ENCODE measurements at places on chromosomes 5 and 9.
A peak's percentile ranks its signal among the peaks of the same experiment; 100 is the strongest.

GRCh38 chr5:107593009-107593408 lies 77.7 kb downstream of the EFNA5 start:
- DNase-seq, result peak; percentile 7

DNA sequence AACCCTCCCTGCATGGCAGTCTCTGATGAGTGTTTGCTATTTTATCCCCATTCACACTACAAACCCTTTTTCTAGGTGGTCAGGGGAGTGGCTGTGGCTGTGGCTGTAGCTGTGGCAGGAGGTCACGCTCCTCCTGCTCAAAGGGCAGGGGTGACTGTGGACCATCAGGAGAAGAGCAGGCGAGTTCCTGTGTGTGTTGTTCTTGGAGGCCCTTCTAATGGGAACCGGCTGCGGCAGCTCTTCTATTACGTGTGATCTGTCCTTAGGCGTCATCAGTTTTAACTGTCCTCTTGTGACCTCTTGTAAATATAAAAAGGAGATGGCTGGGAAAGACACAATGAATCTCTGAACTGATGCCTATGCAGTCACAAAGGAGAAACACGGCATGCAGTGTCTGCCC lies 65.1 kb downstream of the ANKH start:
- no peak for DNase-seq

- DNase-seq, result peak; percentile 26
Observed at GRCh38 chr5:168801567-168801966, 222.4 kb upstream of the PANK3 start.

- DNase-seq, result no peak
Observed at GRCh38 chr9:100505564-100506159, 32.7 kb downstream of the TMEFF1 start.

DNA sequence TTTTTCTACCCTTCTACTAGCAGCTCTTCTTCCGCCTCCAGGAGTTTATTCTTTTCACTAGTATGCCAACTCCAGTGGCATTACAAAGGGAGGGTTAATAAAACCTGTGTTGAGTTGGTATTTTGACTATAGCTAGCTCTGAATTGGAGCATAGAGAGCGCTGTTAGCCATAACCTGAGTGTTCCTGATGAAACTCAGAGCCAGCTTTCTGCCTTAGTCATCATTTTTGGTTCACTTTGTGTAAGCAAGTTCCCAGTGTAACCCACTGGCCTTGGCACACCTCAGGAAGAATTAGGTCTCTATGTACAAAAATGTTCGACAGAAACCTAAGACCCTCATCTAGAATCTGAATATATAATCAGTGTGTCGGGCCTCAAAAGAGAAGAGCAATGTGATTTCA lies 238.9 kb downstream of the NR3C1 start:
- no peak for DNase-seq

DNA sequence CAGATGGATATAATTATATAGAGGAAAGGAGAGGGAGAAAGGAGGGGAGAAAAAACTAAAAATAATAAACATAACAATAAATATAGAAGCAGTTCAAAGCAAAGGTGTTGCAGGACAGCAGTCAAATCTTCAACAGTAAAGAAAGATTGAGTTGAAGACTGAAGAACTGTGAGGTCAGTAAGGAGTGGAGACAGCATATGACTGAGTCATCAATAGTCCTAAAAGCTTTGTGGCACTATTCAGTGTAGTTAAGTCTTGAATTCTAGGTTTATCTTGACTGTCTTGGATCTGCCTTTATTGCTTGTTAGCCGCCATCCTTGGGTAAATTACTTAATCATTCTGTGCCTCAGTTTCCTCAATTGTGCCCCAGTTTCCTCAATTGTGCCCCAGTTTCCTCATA lies 137.0 kb downstream of the MRPS30 start:
- DNase-seq, result no peak

DNA sequence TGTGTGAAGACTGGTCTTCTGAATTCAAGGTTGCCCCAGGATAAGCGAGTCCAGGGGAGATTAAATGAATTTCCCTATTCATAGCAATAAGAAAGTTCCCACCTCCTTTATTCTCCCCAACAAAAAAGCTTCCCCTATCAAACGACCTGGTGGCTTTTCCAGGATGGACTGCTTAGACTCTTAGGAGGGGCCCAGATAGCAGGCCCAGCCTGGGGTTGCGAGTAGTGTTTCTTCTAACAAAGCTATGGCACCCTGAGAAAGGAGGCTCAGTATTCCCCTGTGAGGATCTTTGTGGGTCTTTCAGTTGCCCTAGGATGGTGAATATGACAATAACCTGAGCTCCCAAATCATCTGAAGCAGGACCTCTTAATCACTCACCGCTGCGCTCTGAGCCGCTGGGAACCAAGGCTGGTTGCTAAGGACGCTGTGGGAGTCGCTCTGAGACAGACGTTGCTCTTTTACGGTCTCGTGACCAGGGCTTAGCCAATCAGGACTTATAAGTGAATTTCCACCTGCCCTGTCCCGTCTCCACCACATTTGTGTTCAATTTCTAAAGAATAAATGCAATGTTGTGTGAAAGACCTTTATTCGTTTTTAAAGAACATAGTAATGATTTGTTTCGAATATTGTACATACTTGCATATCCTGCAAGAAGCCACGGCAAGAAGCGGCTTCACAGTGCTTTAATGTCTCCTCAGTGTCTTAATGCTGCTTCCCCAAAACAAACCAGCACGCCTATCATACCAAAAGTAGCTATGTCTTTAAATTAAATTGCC lies at the start of gene TMEM232:
TSS of gene TMEM232 (minus strand) at position 423 of the 776 bp plus-strand sequence. CDS start 59,319 bp downstream, outside the sequence.
- peak; percentile 46 for DNase-seq

DNA sequence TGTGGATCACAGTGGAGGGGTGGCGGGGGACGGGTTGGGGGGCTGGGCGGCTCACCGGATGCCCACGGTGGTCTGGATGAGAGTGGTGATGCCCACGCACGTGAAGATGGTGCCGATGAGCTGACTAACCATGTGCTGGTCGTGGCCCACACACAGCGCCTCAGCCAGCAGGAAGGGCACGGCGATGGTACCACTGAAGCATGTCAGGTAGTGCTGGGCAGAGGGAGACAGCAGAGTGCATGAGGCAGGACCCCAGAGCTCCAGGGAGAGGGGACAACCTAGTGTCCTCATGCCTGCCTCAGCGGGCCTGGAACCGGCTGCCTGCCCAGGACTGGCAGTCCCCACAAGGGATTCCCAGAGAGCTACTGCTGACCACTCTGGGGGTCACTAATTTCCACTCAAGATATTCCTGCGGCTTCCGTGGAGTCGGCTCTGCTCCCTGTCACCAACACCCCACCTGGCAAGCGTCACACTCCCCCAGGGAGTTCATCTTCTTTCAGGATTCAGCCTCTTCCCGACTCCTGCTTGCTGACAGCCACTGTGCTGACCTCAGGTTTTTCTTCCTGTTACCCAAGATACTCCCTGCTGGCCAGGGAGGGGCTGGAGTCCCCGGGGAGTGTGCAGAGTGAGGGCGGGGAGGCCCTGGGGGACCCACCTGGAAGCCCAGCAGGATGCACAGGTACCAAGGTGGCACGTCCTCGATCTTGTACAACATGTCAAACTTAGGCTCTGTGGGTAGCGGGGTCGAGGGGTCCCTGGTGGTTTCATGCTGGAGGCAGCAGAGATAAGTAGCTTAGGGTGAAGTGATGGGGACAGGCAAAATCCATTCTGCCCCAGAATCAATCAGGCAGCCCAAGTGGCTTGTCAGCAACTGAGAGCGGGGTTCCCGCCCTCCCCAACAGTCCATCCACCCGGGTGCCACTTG lies 998 bp downstream of the SLC23A1 start:
- no peak for DNase-seq

GRCh38 chr5:64384765-64385164 lies 121.0 kb upstream of the RGS7BP start:
- no peak for DNase-seq

- DNase-seq, result no peak
Observed at GRCh38 chr9:93491593-93492232, 38.3 kb upstream of the FAM120AOS start.

- DNase-seq, result no peak
Observed at GRCh38 chr9:111622626-111623025, 8.5 kb upstream of the DNAJC25 start.

GRCh38 chr5:90297045-90297764 lies 112.4 kb downstream of the CETN3 start:
- no peak for DNase-seq

DNA sequence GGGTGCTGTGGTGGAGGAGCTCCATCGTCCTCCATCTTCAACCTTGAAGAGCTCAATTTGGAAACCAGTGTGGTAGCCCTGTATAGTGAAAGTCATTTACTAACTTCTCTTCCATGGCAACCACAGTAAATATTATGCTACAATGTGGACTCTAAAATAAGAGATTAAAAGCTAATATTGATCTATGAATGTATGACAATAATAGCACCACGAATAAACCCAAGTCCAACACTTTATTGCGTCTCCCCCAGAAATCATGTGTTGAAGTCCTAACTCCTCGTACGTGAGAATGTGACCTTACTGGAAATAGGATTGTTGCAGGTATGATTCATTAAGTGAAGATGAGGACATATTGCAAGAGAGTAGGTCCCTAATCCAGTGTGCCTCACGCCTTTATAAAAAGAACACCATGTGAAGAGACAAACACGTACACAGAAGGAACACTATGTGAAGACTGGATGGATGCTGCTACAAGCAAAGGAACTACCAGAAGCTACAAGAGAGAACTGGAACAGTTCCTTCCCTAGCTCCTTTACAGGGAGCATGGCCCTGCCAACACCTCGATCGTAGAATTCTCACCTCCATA lies 276.2 kb downstream of the PDE4D start:
- no peak for DNase-seq

DNA sequence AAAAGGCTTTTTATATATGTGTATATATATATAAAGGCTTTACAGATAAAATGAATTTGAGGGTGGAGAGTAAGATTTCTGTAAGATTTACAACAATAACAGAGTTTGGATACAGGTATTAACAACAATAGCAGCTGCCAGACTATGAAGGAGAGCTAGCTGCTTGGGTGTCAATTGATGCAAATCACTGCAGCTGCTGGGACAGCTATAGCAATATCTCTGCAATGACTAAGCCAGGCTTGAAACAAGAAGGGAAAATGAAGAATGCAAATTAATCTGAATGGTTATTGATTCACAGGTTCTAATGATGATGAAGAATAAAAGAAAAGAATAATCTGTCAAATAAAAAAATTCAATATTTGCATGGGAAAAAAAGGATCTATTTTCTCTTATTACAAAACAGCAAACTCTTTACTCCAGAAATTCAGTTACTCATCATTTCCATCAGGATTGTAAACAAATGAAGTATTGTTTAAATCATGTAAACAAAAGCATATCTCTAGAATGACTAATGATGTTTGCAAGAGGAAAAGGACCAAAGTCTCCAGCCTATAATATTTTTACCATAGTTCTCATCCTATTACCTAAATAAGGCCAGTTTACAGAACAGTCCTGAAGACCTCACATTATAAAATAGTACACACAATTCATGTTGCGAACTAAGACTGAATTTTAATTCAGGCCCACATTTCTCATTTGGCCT lies 219.0 kb downstream of the HTR1A start:
- no peak for DNase-seq

DNA sequence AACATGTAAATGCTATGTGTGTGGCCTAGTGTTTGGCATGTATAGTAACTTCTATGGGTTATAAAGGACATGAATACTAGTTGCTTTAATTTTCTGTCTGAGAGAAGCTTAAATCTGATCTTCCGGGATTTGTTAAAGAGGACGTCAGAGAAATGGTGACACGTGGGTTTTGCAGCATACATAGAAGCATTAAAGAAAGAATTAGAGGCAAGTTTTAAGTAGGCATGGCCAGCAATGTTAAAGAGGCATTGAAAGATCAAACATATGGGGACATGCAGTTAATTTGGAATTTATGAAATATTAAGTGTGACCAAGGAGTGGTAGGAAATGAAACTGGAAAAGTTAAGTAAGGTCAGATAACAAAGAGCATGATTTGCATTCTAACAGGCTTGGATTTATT lies 311.4 kb upstream of the RIOK2 start:
- DNase-seq, result no peak

DNA sequence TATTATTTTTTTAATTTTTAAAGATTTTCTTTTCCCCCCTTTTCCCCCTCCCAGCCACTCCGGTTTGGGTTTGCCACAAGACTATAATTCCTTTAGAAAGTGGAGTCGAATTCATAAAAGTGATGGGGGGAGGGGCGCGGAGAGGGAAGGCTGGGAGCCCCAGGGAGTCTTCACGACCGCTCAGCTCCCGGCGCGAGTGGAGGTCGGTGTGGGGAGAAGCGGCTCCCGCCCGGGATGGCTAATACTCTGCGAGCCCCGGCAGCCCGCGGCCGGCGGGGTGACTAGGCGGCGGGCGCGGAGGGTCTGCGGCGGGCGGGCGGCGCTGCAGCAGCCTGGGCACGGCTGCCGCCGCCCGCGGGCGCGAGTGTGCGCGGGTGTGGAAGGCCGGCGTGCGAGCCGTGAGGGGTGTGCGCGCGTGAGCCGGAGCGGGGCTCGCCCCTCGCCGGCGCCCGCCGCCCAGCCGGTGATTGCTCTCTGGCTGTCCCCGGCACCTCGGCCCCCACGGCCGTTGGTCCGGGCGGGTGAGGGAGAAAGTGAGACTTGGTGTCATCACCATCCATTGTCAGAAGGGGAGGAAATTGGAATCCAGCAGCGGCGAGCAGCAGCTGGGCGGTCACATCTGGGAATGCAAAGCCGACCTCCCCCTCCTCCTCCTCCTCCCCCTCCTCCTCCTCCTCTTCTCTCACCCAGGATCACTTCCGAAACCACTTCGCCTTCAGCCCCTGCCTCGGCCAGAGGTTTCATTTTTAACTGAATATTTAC lies at the start of gene PARP8:
TSS of gene PARP8 (plus strand) at position 377 of the 762 bp plus-strand sequence. CDS start 459 bp downstream, outside the sequence.
- no peak for DNase-seq

DNA sequence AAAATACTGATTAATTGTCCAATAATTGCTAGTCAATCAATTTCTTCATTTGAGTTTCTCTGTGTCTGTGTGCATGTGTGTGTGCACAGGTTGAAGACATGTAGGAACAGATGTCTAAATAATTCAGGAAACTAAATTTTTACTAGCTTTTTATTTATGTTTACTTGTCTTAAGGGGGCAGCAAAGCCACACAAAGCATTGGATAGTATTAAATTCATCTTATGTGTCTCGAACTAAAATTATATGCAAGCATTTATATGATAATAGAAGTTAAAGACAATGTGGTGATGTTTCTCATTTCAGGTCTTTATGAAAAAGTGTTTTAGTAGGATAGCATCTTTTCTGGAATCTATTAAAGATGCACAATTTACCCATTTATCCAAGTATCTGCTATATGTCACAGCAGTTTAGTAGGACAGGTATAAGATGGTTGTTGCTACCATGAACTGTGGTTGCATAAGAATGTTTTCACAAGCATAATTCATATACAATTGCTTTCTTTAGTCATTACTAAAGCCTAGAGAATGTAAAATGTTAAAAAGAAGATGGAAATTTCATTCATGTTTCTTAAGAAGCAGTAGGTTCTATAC lies 784.6 kb upstream of the NUDT12 start:
- DNase-seq, result peak; percentile 29

GRCh38 chr5:79621056-79621455 lies 8.8 kb downstream of the TENT2 start:
- DNase-seq, result no peak

GRCh38 chr5:181221792-181222629 lies 1.1 kb upstream of the TRIM41 start:
- DNase-seq, result no peak

GRCh38 chr9:100357501-100357900 lies 4.8 kb upstream of the TEX10 start:
- no peak for DNase-seq

- peak; percentile 97 for DNase-seq
Observed at GRCh38 chr5:104541141-104541785, 978.7 kb upstream of the NUDT12 start.

All from skin of body (tissue), 3 donors.